Dorsolateral prefrontal cortex (tissue), 122 donors: ENCODE measurements at places on chromosomes 4 and X. TPM values are rescaled to one million over a fixed set of nuclear protein-coding genes. Genes with fewer than 3 reads are reported as not detected.

The IGBP1 gene
- total RNA-seq: 33.8 TPM

The MAGIX gene
- 5.4 TPM for total RNA-seq

The MAGEE1 gene
- total RNA-seq: 74.3 TPM

The XAGE1B gene
- not detected for total RNA-seq

The RBM46 gene
- 0.20 TPM for total RNA-seq
